A549 treated with CpdA at 1 μM for 4 hours (cell line): ENCODE measurements at places on chromosomes 4 and X. TPM values are rescaled to one million over a fixed set of nuclear protein-coding genes. Genes with fewer than 3 reads are reported as not detected.

The ABCG2 gene
- total RNA-seq: 20.6 to 24.1 TPM (median 21.2 TPM) in 5 replicates

The TFE3 gene
- total RNA-seq: 49.2 to 63.4 TPM (median 61.8 TPM) in 5 replicates

The PPM1K gene
- total RNA-seq: 0.67 to 1.5 TPM (median 0.87 TPM) in 5 replicates

The TLR2 gene
- total RNA-seq: 0.12 to 0.18 TPM (median 0.14 TPM) in 4 of 5 replicates, not detected in the other

The GIMD1 gene
- total RNA-seq: not detected in 5 replicates

The SATL1 gene
- 0.05 TPM in 1 of 5 replicates, not detected in the others for total RNA-seq

The ZNF711 gene
- total RNA-seq: 0.77 to 1.1 TPM (median 0.96 TPM) in 5 replicates

The BTC gene
- 1.2 to 1.6 TPM (median 1.4 TPM) in 5 replicates for total RNA-seq

The GAB1 gene
- total RNA-seq: 1.8 to 2.3 TPM (median 2.2 TPM) in 5 replicates

The TMPRSS11F gene
- total RNA-seq: not detected in 5 replicates

The DCAF16 gene
- 4.4 to 8.7 TPM (median 7.4 TPM) in 5 replicates for total RNA-seq

The NUP62CL gene
- 13.4 to 20.1 TPM (median 16.1 TPM) in 5 replicates for total RNA-seq

The SMIM9 gene
- not detected in 5 replicates for total RNA-seq

The VSIG4 gene
- not detected in 5 replicates for total RNA-seq

The PCSK1N gene
- total RNA-seq: 18.4 to 50.4 TPM (median 44.8 TPM) in 5 replicates

The TRAM1L1 gene
- 0.51 to 1.0 TPM (median 0.65 TPM) in 5 replicates for total RNA-seq

The PRPS1 gene
- 95.9 to 111 TPM (median 99.8 TPM) in 5 replicates for total RNA-seq

The BBS12 gene
- total RNA-seq: 2.4 to 3.3 TPM (median 3.0 TPM) in 5 replicates

The ZNF141 gene
- total RNA-seq: 2.1 to 3.0 TPM (median 2.4 TPM) in 5 replicates

The CDX4 gene
- total RNA-seq: not detected in 5 replicates

The GAB3 gene
- 0.27 to 0.45 TPM (median 0.41 TPM) in 5 replicates for total RNA-seq

The SYTL5 gene
- total RNA-seq: 0.34 to 0.52 TPM (median 0.41 TPM) in 5 replicates
